Frontal cortex (tissue), 4 donors: ENCODE measurements at places on chromosomes 5 and 9. TPM values are rescaled to one million over a fixed set of nuclear protein-coding genes. Genes with fewer than 3 reads are reported as not detected.

Gene SYNPO
- total RNA-seq = 3.7 TPM

Gene CDH9
- 31.4 TPM for total RNA-seq

Gene LHFPL2
- total RNA-seq = 23.2 TPM

Gene SEMA6A
- total RNA-seq = 15.5 TPM

Gene GABBR2
- 39.9 TPM for total RNA-seq

Gene CSF1R
- 5.3 TPM for total RNA-seq

Gene TMEM252
- total RNA-seq = not detected

Gene CAMK4
- total RNA-seq = 67.3 TPM

Gene CCDC192
- total RNA-seq = not detected

Gene CDC20B
- not detected for total RNA-seq

Gene NRARP
- total RNA-seq = 3.7 TPM

Gene BTNL3
- not detected for total RNA-seq

Gene PCA3
- 0.82 TPM for total RNA-seq

Gene SPATA31E1
- not detected for total RNA-seq

Gene FANCC
- 12.2 TPM for total RNA-seq

Gene TNFAIP8
- 2.9 TPM for total RNA-seq

Gene SNX24
- total RNA-seq = 14.7 TPM

Gene GRXCR2
- total RNA-seq = not detected

Gene NMUR2
- total RNA-seq = not detected

Gene CTXN3
- total RNA-seq = 13.9 TPM

Gene PCDHGA12
- 3.7 TPM for total RNA-seq

Gene CTNND2
- 74.2 TPM for total RNA-seq

Gene MLANA
- total RNA-seq = not detected

Gene PCDHGA7
- total RNA-seq = 4.9 TPM

Gene PLAC8L1
- total RNA-seq = 0.82 TPM

Gene TAS2R1
- not detected for total RNA-seq

Gene ANKRD34B
- 0.41 TPM for total RNA-seq

Gene UBAP1
- total RNA-seq = 21.6 TPM

Gene PCDHAC1
- 76.2 TPM for total RNA-seq

Gene DBN1
- 187 TPM for total RNA-seq

Gene PDE6A
- total RNA-seq = not detected

Gene ENTREP1
- total RNA-seq = 0.82 TPM

Gene NEUROG1
- total RNA-seq = 0.41 TPM

Gene EXD3
- total RNA-seq = 12.6 TPM

Gene NPR3
- total RNA-seq = 19.2 TPM

Gene SLC46A2
- not detected for total RNA-seq

Gene TMEM245
- 67.3 TPM for total RNA-seq

Gene SMARCA2
- total RNA-seq = 227 TPM

Gene KIF4B
- total RNA-seq = 0.41 TPM

Gene LHX3
- not detected for total RNA-seq

Gene RPS14
- total RNA-seq = 3,224 TPM

Gene PMPCA
- 26.1 TPM for total RNA-seq

Gene PCDHGC5
- 4.9 TPM for total RNA-seq

Gene MEIKIN
- total RNA-seq = not detected

Gene NDUFB6
- total RNA-seq = 44.8 TPM

Gene TEX48
- total RNA-seq = not detected

Gene ENTR1
- 20.0 TPM for total RNA-seq

Gene PCDHB9
- 4.9 TPM for total RNA-seq

Gene NUTM2G
- not detected for total RNA-seq
